ENCODE measurements at places on chromosomes 7 and 10.

- no peak for DNase-seq
Measured at GRCh38 chr7:111392294-111392693, 170.0 kb downstream of the IMMP2L start.

DNA sequence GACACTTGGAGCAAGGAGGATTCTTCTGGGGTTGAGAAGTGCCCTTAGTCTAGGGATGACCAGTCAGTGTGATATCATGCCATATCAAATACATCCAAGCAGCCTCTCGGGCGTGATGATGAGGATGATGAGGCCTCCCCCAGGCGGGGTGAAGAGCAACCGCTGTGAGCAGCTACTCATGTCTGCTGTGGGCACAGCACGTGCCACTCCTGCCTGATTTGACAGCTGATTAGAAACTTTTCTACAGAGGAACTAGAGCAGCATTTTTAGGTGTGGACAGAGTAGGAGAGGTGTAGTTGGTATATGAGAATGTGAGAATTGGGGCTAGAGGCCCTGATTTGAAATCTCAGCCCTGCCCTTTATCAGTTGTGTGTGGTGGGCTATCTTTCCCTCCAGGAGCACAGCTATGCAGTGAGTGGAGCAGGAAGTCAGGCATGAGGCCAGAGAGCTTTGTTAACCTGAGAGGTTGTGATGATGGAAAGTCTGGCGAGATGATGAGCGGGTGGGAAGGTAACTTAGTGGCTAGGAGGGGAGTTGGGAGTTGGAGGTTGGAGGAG, 49.6 kb upstream of the COBL start:
- no peak for DNase-seq

DNA sequence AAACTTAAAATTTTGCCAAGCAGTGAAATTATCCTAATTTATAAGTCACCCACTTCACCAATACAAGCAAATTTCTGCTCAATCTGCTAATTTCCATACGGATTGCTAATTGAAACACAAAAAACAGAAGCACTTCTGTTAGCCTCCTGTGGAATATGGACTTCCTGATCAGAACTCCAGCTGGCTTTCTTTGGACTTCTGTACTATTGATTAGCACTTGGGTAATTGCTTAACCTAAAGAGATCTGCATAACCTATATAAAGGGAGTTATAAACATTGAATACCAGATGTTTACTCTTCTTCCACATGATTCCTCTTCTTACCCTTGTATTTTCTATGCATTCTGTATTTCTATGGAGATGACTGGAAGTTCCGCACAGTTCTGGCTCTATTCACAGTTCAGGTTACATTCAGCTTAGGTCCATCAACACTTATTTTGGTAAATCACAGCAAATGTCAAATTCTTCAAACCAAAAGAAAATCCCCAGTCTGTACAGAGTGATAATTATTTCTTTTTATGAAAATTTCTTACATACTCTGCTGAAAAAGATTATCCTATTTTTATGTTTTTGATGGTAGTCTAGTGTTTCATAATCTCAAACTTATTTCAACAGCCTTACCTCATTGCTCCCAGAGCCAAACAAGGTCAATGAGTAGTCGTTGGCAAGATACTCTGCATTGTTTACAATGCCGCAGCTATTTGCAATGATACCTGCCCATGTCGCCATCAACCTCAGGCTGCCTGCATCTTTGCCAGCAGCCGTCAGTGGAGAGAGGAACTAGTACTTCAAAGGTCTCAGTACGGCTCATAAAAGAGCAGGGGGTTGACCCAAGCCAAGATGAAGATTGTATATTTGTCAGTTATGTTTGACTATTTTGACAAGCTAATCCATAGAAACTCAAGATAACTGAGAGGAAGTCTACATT, 225.6 kb downstream of the AHR start:
- DNase-seq: peak; percentile 70

- DNase-seq: peak; percentile 64
Measured at GRCh38 chr7:139451638-139452037, 31.8 kb downstream of the KLRG2 start.

DNA sequence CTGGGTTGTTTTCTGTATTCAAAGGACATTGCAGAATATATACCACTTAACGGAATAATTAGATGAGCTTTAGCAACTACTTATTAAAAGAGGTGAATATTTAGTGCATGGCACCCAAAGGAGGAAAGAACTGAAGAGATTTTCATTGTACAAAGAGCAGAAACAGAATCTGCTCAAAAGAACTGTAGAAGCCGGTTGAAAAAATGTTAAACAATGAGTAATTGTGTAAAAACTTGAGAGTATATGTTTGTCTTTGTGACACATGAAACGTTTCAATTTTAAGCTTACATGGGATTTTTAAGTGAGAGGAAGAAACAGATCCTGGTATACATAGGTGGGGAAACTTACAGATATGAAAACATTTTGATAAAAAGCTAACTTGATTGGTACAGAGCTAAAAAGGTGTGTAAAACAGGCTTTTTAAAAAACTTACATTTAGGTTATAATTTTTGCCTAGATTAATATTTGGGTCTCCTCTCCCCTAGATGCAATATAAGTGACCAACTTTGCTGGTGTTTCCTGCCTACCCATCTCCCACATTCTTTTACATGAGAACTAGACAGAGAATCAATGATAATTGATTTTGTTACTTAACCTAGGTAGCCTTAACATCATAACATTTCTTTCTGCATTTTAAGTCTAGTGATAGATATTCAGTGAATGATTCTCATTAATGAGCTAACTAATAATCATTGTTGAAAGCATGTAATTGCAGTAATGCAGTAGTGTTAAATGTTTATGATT, 6.8 kb downstream of the ARL5B start:
- DNase-seq: peak; percentile 51

Measured in fibroblast of lung (primary cell).